Progenitor cell of endocrine pancreas (in vitro differentiated cells): ENCODE measurements at places on chromosomes 7 and 10.

GRCh38 chr10:84194424-84195043 lies at the start of gene CDHR1:
TSS of gene CDHR1 (plus strand) at chr10:84194537. CDS start at chr10:84194761, 224 bp downstream.
- no peaks in the 10 kb centered on the region for H3K36me3 ChIP-seq
- no peak for DNase-seq
- H3K27me3 ChIP-seq, result peaks cover 86% of the 10 kb centered on the region
- H3K4me3 ChIP-seq, result peak within 1 kb of the TSS; percentile 26
- H3K4me1 ChIP-seq, result no peaks in the 10 kb centered on the region
- no peak within 1 kb of the TSS for H3K27ac ChIP-seq

DNA sequence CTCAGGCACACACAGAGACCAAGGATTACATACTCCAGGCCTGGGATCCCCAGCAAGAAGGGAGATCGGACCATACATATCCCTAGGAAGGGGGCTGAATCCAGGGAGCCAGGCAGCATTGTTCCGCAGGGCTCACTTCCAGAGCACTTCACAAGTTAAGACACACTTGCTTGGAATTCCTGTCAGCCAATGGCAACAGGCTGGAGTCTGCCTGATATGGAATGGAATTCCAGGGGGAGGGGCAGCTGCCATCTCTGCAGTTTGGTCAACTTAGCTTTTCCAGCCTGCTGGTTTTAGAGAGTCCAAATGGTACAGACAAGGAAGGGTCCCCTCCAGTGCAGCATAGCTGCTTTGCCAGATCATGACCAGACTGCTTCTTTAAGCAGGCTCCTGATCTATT lies 290.0 kb upstream of the GLI3 start:
- DNase-seq, result no peak
- H3K27me3 ChIP-seq, result no peaks in the 10 kb centered on the region
- H3K4me3 ChIP-seq, result no peak overlapping the region
- no peak overlapping the region for H3K27ac ChIP-seq

- H3K36me3 ChIP-seq, result peaks cover 2% of the 10 kb centered on the region
- H3K4me1 ChIP-seq, result peaks cover 19% of the 10 kb centered on the region
- DNase-seq, result no peak
Observed at GRCh38 chr10:76086761-76087639, 655.6 kb downstream of the LRMDA start.

GRCh38 chr7:137664846-137665245 lies 181.9 kb downstream of the DGKI start:
- no peak overlapping the region for H3K4me3 ChIP-seq
- no peak overlapping the region for H3K27ac ChIP-seq
- no peaks in the 10 kb centered on the region for H3K36me3 ChIP-seq
- H3K27me3 ChIP-seq, result peaks cover 51% of the 10 kb centered on the region
- DNase-seq, result no peak
- no peaks in the 10 kb centered on the region for H3K4me1 ChIP-seq

DNA sequence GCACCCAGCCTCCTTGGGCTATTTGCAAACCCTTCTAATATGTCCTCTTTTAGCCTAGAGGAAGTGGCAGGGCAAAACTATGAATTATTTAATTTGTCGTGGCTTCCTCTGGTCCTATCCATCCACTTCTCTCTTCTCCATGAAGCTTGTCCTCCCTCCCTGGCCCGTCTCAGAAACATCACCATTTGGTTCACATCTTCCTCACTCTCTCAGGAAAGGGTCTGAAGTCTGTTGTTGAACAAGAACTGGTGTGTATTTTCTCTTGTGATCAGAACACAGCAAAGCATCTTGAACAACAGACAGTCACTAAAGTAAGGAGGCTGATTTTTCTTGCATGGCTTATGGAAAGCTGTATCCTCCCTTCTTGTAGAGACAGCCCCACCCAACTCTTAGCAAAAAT lies 550.1 kb upstream of the NRP1 start:
- H3K27me3 ChIP-seq, result no peaks in the 10 kb centered on the region
- no peaks in the 10 kb centered on the region for H3K36me3 ChIP-seq
- H3K4me3 ChIP-seq, result no peak overlapping the region
- H3K4me1 ChIP-seq, result peaks cover 9% of the 10 kb centered on the region
- no peak for DNase-seq
- no peak overlapping the region for H3K27ac ChIP-seq

- no peak for DNase-seq
- no peak overlapping the region for H3K4me3 ChIP-seq
- H3K4me1 ChIP-seq, result peaks cover 25% of the 10 kb centered on the region
- H3K27me3 ChIP-seq, result peaks cover 5% of the 10 kb centered on the region
- H3K36me3 ChIP-seq, result no peaks in the 10 kb centered on the region
Observed at GRCh38 chr10:19048891-19049290, 290 bp downstream of the MALRD1 start.

GRCh38 chr10:124943301-124944092 lies 1.6 kb downstream of the ZRANB1 start:
- no peak overlapping the region for H3K4me3 ChIP-seq
- H3K36me3 ChIP-seq, result peaks cover 3% of the 10 kb centered on the region
- H3K27me3 ChIP-seq, result no peaks in the 10 kb centered on the region
- peaks cover 15% of the 10 kb centered on the region for H3K4me1 ChIP-seq
